NCI-H2107 (cell line): ENCODE measurements at places on chromosomes 7 and 10.

- DNase-seq, result no peak
These were observed 11.1 kb upstream of the ARID5B start for GRCh38 chr10:61890430-61890829.

GRCh38 chr7:13416071-13416470 lies 573.4 kb downstream of the ETV1 start:
- no peak for DNase-seq

DNA sequence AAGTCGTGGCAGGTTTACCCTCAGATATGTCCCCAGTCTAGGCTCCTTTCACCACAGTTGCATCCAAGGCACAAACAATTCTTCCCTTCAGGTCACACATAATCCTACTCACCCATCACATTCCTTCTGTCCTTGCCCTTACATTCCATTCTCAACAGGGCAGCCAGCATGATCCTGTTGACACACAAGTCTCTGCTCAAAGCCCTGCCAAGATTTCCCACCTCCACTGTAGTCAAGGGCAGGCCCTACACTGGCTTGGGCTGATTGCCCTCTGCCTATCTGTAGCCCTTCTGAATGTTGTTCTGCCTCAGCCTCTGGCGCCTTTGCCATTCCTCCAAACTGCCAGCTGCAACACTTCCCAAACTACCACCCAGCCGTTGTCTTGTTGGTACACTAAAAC lies 187.9 kb upstream of the AKR1E2 start:
- DNase-seq, result no peak

DNA sequence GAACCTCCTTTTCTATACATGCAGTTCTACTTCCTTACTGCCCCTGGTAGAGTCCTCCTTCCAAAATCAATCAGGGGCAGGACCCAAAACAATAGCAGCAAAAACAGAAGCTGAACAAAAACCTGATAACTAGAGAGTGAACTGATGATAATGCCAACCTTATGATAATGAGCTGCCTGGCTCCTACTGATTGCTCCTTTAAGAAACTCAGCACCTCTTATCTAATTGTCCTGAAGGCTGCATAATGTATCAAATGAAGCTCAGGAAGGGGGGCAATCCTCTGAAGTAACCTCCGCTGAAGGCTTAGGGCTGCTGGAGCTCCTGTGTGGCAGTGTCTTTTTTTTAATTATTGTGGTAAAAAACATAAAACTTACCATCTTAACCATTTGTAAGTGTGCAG lies 257.0 kb downstream of the PHTF2 start:
- DNase-seq, result no peak

GRCh38 chr7:22851145-22851544 lies 28.5 kb upstream of the TOMM7 start:
- DNase-seq, result no peak

DNA sequence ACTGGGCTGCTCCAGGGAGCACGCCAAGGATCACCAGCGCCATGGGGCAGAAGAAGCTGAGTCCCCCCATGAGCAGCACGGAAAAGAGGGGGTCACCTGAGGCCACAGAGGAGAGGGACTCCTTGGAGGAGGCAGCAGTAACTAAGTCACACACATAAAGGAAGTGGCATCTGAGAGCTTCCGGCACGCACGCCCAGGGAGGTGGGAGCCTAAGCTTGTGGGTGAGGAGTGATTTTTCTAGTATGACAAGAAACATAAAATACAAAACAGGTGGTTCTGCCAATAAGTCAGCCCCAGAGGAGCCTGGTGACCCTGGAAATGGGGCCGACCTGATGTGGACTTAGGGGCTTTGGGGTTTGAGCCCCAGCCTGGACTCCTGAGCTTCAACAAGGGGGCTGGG lies 60.8 kb downstream of the CARD11 start:
- DNase-seq, result no peak
